ENCODE measurements at places on chromosomes 13 and 19.
A peak's percentile ranks its signal among the peaks of the same experiment; 100 is the strongest.

- no peak for DNase-seq
Observed at GRCh38 chr19:16654140-16654539, 5.8 kb downstream of the SMIM7 start.

DNA sequence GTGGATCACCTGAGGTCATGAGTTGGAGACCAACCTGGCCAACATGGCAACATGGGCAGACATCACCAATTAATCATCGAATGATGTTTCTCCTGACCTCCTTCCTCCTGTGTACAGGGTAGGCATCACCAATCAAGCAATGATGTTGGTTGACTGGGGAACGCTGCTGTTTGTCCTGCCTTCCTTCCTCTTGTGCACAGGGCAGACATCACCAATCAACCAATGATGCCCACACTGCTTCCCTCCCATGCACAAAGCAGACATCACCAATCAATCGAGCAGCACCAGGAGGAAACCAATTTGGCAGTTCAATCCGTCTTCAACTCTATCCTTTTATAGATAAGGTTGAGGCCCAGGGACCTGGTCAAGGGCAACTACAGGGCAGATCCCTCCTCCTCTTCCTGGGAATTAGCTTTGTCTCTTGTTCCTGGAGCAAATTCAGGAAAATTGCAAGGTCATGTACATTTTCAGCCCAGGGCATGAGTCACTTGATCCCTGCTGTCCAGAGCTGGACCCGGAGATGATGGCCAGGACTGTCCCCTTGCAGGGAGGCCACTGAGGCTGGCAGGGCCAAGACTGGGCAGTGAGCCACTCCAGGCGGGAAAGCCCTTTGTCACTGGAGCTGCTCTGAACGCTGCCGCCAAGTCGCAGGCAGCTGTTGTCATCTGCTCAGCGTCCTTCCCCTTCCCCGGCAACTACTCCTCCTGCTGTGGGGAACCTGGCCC, 5.3 kb upstream of the CSNK1G2 start:
- no peak for DNase-seq

- DNase-seq, result no peak
Observed at GRCh38 chr13:60627071-60627686, 230.2 kb downstream of the TDRD3 start.

DNA sequence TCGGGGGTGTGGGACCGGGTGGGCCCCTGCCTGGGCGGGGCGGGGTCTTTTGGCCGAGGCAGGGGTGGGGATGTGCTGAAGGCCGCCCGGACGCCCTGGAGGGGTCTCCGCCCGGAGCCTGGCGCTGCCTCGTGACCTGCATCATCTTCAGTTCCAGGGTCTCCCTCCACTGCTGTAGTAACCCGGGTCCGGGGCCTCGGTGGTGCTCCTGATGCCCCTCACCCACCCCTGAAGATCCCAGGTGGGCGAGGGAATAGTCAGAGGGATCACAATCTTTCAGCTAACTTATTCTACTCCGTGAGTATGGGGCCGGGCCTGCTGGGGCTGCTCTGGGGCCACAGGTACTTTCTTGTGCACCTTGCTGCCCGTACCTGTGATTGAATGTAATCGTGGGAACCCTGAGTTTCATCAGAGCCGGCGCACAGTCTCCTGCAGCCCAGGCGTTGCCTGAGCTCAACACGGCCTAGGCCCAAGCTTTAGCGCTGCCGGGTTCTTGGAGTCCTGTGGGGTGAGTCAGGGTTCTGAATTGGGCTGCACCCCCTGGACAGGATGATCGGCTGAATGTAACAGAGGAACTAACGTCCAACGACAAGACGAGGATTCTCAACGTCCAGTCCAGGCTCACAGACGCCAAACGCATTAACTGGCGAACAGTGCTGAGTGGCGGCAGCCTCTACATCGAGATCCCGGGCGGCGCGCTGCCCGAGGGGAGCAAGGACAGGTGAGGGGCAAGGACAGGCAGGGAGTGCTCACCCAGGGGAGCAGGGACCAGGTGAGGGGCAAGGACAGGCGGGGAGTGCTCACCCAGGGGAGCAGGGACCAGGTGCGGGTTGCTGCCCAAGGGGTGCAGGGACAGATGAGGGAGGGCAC, 10.5 kb downstream of the PEAK3 start:
- no peak for DNase-seq

- no peak for DNase-seq
Observed at GRCh38 chr19:57319869-57320179, 448 bp upstream of the ZNF543 start.

DNA sequence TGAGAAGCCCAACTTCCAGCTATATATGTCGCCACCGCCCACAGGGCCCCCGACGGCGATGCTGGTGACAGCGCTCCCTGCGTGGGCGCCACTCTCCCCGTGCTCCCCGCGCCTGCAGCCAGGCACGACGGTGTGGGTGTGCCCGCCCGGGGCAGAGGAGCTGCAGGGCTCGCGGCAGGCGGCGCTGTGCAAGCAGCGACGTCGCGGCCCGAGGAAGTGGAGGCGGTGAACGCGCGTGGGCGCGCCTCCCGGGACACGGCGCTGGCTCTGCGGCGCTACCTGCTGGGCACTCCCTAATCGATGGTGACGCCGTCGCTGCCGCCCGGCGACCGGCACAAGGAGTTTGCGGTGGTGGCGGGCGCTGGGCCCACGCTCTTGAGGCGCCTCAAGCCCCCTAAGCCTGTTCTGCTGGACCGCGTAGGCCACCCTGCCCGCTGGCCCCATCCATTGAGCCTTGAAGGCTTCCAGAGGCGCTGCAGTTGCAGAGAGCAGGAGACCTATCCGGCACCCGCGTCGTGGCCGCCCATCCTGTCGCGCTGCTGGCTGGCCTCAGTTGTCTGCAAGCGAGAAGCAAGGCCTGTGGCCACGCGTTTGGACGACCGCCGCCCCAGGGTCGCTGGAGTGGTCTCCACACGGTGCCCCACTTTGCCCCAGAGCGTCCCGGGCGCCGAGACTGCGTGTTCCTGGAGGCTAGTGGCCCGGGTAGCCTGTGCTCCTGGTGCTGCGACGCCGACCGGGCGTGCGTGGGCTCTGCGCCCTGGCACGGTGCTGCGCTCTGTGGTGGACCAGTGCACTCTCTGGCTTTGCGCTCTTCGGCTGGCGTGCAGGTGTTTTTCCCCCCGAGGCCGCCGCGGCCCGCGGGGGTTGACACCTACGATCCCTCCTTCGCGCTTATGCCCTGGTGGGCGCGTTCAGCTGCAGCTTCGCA, 23.1 kb downstream of the LRFN3 start:
- DNase-seq, result peak; percentile 65

- DNase-seq, result no peak
Observed at GRCh38 chr13:49370371-49370770, 73.5 kb downstream of the CAB39L start.

DNA sequence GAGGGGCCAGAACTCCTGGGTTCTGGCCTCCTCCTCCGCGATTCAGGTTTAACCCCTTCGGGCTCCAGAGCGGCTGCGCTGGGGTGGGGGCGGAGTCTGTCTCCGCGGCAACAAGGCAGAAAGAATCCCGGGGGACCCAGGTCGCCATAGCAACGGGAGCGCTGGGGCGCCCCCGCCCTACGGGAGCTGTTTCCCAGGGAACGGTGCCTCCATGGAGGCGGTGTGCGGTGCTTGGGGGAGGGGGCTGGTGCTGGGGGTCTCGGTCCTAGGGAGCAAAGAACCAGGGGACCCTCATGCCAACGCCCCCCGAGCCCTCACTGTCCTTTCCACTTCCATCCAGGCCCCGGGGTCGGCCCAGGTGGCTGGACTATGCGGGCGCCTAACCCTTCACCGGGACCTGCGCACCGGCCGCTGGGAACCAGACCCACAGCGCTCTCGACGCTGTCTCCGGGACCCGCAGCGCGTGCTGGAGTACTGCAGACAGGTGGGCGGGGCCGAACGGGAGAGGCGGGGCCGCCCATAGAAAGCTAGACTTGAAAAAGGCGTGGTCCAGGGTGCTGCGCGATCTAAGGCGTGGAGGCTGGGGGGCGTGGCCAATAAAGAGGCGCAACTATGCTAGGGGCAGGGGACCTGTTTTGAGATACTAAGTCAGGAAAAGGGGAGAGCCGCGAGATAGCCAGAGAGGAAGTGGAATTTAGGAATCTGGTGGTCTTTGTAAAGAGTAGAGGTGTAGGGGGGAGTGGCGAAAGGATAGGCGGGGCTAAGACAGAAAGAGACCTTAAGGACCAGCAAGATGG, 1.2 kb downstream of the APLP1 start:
- DNase-seq, result peak; percentile 43

DNA sequence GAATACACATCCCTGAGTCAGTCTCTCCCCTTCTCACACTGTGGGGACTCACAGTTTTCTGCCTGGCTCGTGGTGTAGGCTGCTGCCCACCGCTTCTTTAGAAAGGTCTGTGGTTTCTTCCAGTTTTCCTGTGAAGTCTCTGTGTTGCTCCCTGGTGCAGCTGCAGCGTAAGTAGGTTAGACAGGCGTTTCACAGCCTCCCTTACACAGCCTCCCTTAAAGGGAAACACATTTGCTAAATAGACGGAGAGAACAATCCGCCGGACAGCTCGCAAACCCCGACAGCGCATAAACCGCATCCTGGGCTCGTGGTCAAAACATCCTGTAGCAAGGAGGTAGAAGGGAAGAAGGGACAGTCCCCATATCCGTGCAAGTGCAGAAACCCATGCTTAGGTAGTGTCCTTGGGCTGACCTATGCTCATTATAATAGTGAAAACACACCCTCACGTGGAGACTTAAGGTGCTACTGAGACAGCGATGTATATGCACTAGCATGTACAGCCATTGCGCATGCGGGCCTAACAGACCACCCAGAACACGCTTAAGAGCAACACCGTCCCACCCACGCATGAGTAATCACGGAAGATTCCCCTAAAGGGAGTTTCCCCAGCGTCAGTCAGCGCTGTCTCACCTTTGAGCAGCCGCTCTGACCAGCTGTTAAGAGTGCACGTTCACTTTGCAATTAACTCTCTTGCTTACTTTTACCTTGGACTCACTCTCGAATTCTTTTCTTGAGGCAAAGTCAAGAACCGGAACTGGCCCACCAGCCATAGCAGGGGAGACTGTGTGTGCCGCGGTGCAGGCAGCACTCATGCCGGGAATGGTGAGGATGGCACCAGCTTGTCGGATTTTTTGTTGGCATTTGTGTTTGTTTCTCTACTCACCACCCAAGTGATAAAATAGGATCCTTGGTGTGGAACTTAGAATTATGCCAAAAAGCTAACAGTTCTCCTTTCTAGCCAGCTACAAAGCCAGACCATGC, 16.6 kb downstream of the SIGLEC8 start:
- DNase-seq, result peak; percentile 83

DNA sequence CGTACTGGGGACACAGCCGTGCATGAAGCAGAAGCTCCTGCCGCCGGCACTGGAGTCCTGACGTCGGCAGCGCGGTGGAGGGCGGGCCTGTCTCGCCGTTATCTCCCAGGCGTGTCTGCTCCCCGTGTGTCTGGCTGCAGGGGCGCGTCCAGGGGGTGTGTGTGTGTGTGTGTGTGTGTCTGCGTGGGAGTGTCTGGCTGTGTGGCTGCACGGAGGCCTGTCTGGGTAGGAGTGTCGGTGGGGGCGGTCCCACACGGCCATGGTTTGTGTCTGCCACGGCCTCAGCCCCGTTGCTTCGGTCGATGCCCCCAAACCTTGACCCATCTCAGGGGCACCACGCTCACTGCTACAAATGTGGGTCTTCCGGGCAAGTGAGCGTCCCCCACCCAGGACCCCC, 18.3 kb downstream of the ARID3A start:
- DNase-seq, result no peak

DNA sequence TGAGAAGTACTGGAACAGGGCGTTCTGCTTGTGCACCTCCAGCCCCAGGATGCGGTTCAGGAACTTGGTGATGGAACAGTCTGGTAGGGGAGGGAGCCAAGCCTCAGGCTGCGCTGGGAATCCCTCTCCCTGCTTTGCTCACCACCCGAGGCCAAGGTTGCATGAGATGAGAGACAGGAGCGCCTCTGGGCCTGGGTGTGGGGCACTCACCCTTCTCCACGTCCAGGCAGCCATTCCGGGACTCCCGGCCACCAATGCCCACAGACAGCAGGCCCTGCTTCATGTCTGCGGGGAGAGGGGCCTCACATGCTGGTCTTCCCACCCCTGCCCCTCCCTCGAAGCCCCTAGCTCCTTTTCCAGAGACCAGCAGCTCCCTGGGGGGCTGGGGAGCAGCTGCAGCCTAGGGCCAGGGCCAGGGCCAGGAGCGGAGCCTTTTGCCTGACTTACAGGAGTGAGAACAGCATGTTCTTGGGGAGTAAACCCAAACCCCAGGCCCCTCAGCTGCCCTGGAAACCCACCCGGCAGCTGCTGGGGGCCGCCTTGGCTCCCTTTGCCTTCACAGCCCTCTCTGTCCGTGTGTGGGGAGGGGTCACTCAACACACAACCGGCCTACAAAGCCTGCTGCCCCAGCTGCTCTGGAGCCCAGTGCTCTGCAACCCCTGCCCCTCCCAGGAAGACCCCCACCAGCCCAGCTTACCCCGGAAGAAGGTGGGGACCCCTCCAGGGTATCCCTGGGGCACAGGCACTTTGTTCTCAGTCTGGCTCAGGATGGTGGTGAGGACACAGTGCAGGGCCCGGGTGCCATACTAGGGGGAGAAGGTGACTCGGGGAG, 7.2 kb downstream of the GPX4 start:
- DNase-seq, result no peak

- DNase-seq, result no peak
Observed at GRCh38 chr19:34363930-34364329, 1.1 kb upstream of the GPI start.

- no peak for DNase-seq
Observed at GRCh38 chr13:95660981-95661581, 15.9 kb upstream of the DNAJC3 start.

- DNase-seq, result no peak
Observed at GRCh38 chr13:40439928-40440327, 226.5 kb downstream of the FOXO1 start.

GRCh38 chr19:50720921-50721381, 1.3 kb upstream of the SHANK1 start:
- no peak for DNase-seq

GRCh38 chr13:93227280-93227877, 772 bp downstream of the GPC6 start:
- DNase-seq, result no peak

DNA sequence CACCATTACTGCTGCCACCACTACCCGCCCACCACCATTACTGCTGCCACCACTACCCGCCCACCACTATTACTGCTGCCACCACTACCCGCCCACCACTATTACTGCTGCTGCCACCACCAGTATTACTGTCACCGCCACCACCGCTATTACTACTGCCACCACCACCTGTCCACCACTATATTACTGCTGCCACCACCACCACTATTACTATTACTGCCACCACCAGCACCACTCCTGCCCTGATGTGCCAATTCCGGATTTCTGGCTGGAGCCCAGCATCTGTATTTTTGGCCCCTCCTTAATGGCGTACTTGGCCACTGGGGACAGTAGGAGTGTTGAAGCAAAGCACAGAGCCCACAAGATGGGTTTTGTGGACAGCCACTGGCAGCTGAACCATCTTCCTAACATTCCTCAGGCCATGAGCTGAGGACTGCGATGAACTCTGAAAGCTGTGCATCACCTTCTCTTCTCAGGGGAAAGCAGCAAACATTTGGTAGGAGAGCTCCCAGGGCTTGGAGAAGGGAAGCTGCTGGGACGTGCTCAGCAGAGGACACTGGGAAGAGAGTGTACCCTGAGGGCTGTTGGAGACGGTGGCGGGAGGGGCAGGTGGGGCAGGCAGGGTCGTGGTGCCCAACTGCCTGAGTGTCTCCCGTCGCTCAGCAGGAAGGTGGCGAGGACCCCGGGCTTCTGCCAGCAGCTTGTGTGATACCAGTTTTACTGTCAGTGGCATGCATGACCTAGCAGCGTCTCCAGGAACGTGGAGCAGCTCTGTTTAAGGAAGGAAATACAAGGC, 23.0 kb downstream of the CUL4A start:
- DNase-seq, result no peak

GRCh38 chr13:30025351-30025750, 174.9 kb upstream of the UBL3 start:
- no peak for DNase-seq

- no peak for DNase-seq
Observed at GRCh38 chr19:10718205-10719196, 622 bp downstream of the DNM2 start.

Measured in stimulated activated CD8-positive, alpha-beta memory T cell treated with anti-CD3 and anti-CD28 coated beads, Interleukin-12 subunit alpha, Interleukin-12 subunit beta, amount 100 ng/mL, for 1 hour (primary cell).